ENCODE measurements at places on chromosomes 11 and 22.

- H3K27ac ChIP-seq, result no peak overlapping the region
- DNase-seq, result no peak
- no peaks in the 10 kb centered on the region for H3K36me3 ChIP-seq
- H3K27me3 ChIP-seq, result no peaks in the 10 kb centered on the region
- no peak overlapping the region for H3K4me3 ChIP-seq
- no peaks in the 10 kb centered on the region for H3K4me1 ChIP-seq
These were observed 742.1 kb upstream of the TENM4 start for GRCh38 chr11:80182901-80183300.

GRCh38 chr11:45549257-45549656 lies 116.2 kb downstream of the CHST1 start:
- H3K27ac ChIP-seq, result no peak overlapping the region
- H3K4me1 ChIP-seq, result no peaks in the 10 kb centered on the region
- peaks cover 2% of the 10 kb centered on the region for H3K36me3 ChIP-seq
- DNase-seq, result no peak
- H3K4me3 ChIP-seq, result no peak overlapping the region
- peaks cover 40% of the 10 kb centered on the region for H3K27me3 ChIP-seq

DNA sequence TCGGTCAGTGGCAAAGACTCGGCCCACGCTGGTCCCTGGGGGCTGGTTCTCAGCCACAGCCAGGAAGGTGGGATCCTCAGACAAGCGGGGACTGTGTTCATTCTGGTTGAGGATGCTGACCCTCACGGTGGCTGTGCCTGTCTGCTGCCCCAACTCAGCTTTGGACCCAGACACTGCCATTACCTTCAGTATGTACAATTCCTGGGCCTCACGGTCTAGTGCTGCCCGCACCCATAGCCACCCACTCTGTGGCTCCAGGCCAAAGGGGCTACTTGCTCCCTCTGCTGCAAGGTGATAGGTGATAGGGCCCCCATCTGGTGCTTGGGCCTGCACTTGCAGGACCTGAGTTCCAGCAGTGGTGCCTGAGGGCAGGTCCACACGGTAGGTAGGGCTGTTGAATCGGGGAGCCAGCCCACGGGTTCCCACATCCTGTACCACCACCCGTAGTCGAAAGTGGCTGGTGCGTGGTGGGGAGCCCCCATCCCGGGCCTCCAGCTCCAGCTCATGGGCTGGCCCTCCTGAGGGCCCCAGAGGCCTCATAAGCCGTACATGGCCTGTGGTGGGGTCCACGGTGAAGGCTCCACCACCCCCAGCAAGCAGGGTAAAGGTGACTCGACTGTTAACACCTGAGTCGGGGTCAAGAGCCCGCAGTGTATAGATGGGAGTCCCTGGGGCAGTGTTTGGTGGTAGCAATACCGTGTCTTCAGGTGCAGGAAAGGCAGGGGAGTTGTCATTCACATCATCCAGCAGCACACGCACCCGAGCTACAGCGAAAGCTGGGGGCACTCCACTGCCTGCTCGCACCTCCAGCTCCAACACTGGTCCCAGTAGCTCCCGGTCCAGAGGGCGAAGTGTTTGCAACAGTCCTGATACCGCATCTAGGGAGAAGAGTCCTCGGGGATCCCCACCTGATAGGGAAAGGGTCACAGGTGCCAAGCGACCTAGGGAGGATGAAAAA lies 13.2 kb upstream of the TPP1 start:
- H3K27me3 ChIP-seq, result no peaks in the 10 kb centered on the region
- H3K4me1 ChIP-seq, result peaks cover 2% of the 10 kb centered on the region
- no peak for DNase-seq
- no peak overlapping the region for H3K4me3 ChIP-seq
- H3K27ac ChIP-seq, result no peak overlapping the region
- no peaks in the 10 kb centered on the region for H3K36me3 ChIP-seq

GRCh38 chr22:18056807-18057474 lies 20.8 kb upstream of the PEX26 start:
- H3K4me1 ChIP-seq, result no peaks in the 10 kb centered on the region
- no peak for DNase-seq
- H3K27me3 ChIP-seq, result no peaks in the 10 kb centered on the region
- no peaks in the 10 kb centered on the region for H3K36me3 ChIP-seq
- H3K27ac ChIP-seq, result no peak overlapping the region
- no peak overlapping the region for H3K4me3 ChIP-seq

GRCh38 chr11:101705972-101706371 lies 122.2 kb upstream of the TRPC6 start:
- H3K27ac ChIP-seq, result no peak overlapping the region
- H3K4me1 ChIP-seq, result no peaks in the 10 kb centered on the region
- no peak overlapping the region for H3K4me3 ChIP-seq
- DNase-seq, result no peak

DNA sequence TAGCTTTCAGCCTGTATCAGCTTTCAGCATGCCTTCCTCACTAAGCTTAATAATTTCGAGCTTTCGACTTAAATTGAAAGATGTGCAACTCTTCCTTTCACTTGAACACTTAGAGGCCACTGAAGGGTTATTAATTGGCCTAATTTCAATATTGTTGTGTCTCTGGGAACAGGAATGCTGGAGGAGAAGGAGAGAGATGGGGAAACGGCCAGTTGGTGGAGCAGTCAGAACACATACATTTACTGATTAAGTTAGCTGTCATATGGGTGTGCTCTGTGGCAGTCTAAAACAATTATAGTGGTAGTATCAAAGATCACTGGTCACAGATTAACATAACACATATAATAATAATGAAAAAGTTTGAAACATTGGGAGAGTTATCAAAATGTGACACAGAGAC lies 106.2 kb downstream of the LRRC32 start:
- no peak overlapping the region for H3K27ac ChIP-seq
- no peaks in the 10 kb centered on the region for H3K4me1 ChIP-seq
- no peaks in the 10 kb centered on the region for H3K36me3 ChIP-seq
- no peak overlapping the region for H3K4me3 ChIP-seq
- peaks cover 13% of the 10 kb centered on the region for H3K27me3 ChIP-seq

DNA sequence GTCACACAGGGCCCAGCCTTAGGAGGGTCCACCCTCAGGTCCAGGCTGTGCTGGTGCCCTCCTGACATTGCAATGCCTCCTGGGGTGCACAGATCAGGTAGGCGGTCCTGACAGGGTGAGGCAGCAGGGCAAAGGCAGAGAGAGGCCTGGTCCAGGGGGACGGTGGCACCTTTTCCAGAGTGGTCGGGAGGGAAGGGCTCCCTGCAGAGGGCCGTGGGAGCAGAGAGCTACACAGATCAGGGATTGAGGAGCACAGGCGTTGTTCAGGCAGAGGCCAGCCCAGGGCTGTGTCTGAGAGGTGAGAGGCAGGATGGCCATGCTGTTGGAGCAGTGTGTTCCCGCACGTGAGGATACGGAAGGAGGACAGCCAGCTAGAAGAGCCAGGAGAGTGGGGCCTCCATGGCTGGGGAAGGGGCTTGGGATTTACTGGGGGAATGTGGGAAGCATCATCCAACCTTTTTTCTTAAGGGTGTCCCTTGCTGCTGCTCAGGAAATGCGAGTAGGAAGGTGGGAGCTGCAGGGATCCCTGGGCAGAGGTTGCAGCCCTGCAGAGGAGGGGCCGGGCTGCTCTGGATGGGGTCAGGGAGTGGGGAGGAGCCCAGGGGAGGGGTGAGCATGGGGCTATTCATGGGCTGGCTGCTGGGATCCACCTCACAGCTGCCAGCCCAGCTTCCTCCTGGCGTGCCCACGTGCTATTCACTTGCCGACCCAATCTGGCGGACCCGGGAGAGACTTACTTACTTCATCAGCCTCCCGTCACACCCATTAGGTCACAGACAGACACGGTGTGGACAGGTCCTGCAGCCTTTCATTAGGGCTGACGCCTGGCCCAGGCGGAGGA lies 1516.4 kb downstream of the TBC1D22A start:
- peaks cover 50% of the 10 kb centered on the region for H3K27me3 ChIP-seq
- peaks cover 4% of the 10 kb centered on the region for H3K4me1 ChIP-seq
- DNase-seq, result no peak
- H3K36me3 ChIP-seq, result no peaks in the 10 kb centered on the region

DNA sequence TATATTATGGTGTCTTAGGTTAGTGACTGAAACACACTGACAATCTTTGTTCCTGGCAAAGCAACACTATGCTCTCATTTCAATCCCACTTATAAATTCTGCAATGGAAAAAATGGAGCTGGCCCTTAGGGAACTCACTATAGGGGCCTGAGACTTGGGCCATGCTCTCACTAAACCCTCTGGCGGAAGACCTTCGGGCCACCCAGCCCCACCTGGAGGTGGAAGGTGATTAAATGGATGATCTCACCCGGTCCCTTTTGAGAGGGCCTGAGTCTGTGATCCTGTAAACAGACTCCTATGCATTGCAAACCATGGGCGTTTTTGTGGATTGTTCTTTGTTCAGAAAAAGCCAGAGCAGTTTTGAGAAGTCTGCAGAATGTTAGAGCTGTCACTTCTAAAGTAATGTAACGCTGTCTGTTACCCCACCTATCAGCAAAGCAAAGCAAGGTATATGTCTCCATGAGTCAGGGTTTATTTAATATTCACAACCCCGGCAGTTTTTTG lies 17.0 kb upstream of the CDON start:
- H3K4me3 ChIP-seq, result no peak overlapping the region
- H3K4me1 ChIP-seq, result no peaks in the 10 kb centered on the region
- H3K36me3 ChIP-seq, result no peaks in the 10 kb centered on the region
- H3K27ac ChIP-seq, result no peak overlapping the region
- H3K27me3 ChIP-seq, result peaks cover 26% of the 10 kb centered on the region

DNA sequence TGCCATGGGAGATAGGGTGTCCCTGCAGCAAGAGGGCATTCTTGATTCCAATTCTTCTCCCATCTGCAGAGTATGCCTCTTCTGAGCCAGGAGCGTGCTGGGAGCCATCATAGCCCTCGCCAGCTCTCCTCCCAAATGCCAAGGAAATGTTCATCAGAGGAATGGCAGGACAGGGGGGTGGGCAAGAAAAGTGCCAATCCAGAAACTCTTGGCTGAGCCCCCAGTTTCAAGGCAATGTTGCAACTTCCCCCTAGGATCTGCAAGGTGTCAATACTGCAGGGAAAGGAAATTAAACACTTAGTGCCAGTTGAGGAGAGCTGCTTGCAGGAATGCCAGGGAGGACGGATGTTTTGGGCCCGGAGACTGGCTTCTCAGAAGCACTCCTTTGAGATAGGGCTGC lies 94.8 kb upstream of the PRDM11 start:
- H3K27ac ChIP-seq, result no peak overlapping the region
- H3K4me1 ChIP-seq, result peaks cover 6% of the 10 kb centered on the region
- no peak for DNase-seq
- H3K36me3 ChIP-seq, result peaks cover 6% of the 10 kb centered on the region

DNA sequence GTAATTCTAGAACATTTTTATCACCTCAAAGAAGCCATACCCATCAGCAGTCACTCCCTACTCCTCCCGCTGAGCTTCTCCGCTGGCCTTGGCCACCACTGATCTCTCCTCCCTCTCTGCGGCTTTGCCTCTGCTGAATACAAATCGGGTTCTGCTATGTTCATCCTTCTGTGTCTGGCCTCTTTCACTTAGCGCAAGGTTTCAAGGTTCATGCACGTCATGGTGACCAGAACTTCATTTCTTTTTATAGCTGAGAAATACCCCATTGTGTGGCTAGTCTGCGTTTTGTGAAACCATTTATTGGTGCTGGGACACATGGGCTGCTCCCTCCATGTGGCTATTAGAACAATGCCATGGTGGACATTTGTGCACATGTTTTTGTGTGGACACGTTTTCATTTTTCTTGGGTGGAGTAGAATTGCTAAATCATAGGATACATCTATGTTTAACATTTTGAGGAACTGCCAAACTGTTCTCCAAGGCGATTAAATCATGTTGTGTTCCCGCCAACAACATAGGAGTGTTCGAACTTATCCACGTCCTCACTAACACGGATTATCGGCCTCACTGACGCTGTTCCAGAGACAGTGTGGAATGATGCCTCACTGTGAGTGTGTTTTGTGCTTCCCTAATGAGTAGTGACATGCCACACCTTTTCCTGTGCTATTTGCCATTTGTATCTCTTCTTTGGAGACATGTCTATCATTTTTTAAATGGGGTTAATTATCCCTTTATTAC lies 24.2 kb upstream of the KRTAP5-6 start:
- H3K27me3 ChIP-seq, result peaks cover 47% of the 10 kb centered on the region
- no peak overlapping the region for H3K4me3 ChIP-seq
- H3K36me3 ChIP-seq, result peaks cover 17% of the 10 kb centered on the region
- no peak overlapping the region for H3K27ac ChIP-seq

- H3K4me3 ChIP-seq, result no peak overlapping the region
- no peaks in the 10 kb centered on the region for H3K27me3 ChIP-seq
- no peak overlapping the region for H3K27ac ChIP-seq
- peaks cover 6% of the 10 kb centered on the region for H3K4me1 ChIP-seq
- H3K36me3 ChIP-seq, result no peaks in the 10 kb centered on the region
These were observed 76.0 kb downstream of the ST3GAL4 start for GRCh38 chr11:126431401-126432064.

- H3K4me1 ChIP-seq, result no peaks in the 10 kb centered on the region
- no peak overlapping the region for H3K4me3 ChIP-seq
- DNase-seq, result no peak
These were observed 24.3 kb upstream of the SMCO4 start for GRCh38 chr11:93567401-93567895.

DNA sequence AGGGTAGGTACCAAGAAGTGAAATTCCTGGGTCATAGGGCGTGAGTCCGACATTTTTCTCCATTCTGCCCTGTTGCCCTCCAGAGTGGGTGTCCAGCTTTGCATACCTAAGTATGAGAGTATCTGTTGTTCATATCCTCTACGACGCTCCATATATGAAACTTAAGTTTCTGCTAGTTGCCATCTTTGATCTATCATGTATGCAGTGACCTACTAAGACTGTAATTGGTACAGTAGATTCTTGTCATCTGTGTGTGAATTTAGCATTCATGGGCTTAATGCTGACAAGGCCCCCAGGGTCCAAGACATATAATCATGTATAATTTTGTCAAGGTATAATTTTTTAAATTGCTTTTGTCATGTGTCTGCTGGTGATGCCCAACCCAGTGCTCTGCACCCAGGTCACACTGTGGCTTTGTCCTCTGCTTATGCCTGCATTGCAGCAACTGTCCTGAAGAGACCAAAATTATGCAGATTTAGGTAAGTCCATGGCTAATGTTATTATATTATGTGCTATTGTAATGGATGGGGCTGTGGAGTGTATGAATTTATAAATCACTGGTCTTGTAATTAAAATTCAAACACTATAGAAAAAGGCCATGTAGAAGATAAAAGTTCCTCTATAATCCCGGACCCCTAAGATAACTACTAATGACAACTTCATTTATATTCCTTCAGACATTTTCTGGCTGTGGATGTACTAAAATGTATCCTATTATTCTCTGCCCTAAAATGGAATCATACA lies 12.2 kb downstream of the NEAT1 start:
- DNase-seq, result no peak
- H3K36me3 ChIP-seq, result peaks cover 89% of the 10 kb centered on the region
- H3K27ac ChIP-seq, result peak overlapping the region; percentile 41
- no peak overlapping the region for H3K4me3 ChIP-seq

DNA sequence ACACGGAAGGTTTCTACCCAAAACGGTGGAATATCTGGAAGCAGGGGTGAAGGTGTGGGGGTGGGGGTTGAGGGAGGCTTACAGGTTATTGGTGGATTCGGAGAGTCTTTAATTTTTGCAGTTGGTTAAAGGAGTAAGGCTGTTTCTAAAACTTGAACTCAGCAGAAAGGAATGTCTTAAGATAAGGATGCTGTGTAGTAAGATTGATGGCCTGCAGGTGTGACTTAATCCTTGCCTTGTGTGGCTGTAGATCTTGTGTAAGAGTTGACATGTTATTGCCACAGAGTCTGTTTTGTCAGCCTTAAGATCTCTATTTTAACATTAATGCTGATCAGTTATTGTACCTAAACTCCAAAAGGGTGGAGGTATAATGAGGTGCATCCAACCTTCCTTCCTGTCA lies 16.4 kb upstream of the OR6M1 start:
- H3K27me3 ChIP-seq, result peaks cover 17% of the 10 kb centered on the region
- H3K4me1 ChIP-seq, result no peaks in the 10 kb centered on the region
- no peak overlapping the region for H3K4me3 ChIP-seq
- DNase-seq, result no peak
- no peak overlapping the region for H3K27ac ChIP-seq
